Stimulated activated CD4-positive, alpha-beta T cell treated with anti-CD3 and anti-CD28 coated beads, Interleukin-15, amount 100 ng/mL, for 1 hour (primary cell): ENCODE measurements at places on chromosomes 12 and 14.

- DNase-seq: no peak
Measured at GRCh38 chr12:50690925-50691324, 73.0 kb upstream of the ATF1 start.

- no peak for DNase-seq
Measured at GRCh38 chr12:6192604-6193380, 7.4 kb upstream of the CD9 start.

DNA sequence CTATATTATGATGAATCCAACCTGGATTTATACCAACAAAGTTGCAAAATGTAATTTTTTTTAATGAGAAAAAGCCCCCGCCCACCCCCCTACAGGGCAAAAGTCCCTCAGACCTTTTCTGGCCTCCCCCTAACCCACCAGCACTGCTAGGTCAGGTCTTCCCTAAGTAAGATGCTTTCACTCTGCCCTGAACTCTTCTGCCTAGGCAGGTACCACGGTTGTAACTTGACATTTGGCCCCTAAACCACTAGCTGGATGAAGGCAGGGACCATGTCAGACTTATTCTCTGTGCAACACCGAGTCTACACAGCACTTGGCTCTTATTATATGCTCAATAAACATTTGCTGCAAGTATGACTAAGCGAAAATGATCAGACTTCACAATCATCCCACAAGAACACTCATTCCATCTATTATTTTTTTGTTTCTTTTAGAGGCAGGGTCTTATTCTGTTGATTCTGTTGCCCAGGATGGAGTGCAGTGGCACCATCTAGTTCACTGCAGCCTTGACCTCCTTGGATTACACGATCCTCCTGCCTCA, 63.2 kb downstream of the SPRING1 start:
- DNase-seq: no peak

- DNase-seq: no peak
Measured at GRCh38 chr12:81231574-81232368, 153.9 kb downstream of the ACSS3 start.
